ENCODE measurements at places on chromosomes 16 and 17. TPM values are rescaled to one million over a fixed set of nuclear protein-coding genes. Genes with fewer than 3 reads are reported as not detected.

DNA sequence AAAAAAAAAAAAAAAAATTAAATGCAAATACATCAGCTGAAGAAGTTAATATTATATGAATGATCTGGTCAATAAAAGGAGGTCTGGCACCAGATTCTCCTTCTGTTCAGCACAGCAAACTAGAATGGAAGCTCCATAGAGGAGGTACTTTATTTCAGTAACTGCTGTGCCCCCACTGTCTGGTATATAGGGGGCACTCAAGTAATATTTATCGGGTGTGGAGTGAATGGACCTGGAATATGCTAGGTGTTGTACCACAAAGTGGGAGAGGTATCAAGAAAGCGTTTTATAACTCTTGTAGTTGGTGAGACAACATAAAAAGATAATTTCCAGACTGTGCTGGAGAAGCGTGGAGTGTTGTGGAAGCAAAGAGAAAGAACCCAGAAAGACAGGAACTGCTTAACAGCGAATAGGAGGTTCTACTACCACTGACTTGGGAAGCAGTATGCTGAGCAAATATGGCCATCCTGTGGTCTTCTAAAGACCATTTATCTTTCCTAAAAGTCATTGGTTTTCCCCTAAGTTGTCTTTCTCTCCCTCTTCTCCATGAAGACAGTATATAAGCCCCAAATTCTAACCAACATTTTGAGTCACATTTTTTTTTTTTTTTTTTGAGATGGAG lies 12.2 kb upstream of the PRKCA start:
- no peak overlapping the region for H3K4me3 ChIP-seq
- DNase-seq, result no peak
- H3K36me3 ChIP-seq, result no peaks in the 10 kb centered on the region
- H3K4me1 ChIP-seq, result no peaks in the 10 kb centered on the region
- no peak overlapping the region for H3K27ac ChIP-seq

- H3K36me3 ChIP-seq, result peaks cover 4% of the 10 kb centered on the region
- no peak overlapping the region for H3K4me3 ChIP-seq
- H3K4me1 ChIP-seq, result peaks cover 22% of the 10 kb centered on the region
Measured at GRCh38 chr17:37048811-37049210, 100.1 kb downstream of the AATF start.

DNA sequence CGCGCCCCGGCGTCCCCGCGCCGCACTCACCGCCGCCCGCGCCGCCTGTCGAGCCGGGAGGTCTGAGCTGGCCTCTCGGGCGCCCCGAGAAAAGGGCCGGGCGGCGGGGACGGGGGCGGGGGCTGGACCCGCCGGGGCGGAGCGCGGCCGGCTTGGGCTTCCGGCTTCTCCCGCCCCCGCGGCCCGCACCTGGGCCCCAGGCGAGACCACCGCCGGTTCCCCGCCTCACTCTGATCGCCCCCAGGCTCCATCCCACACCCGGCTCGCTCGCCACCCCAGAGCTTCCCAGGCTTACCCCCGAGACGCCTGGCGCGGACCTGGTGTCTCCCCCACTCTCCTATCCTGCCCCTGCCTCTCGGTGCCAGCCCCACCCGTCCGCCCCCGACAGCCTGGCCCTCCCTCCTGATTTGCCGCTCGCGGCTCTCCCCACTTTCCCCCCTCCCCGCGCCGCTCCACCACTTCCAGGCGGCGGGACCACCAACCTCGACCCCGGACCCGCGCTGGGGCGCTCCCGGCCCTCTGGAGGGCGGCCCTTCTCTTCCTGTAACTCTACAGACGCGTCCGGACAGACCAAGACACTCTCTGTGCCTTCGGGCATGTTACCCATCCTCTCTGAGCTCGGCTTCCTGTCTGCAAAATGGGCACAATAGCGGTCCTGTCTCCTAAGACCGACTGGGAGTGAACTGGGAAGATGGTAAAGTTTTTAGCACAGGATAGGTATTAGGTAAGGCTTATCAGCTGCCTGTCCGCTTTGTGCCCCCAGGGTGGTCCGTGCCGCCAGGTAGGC lies at the start of gene LITAF:
TSS of gene LITAF (minus strand) at position 64 of the 787 bp plus-strand sequence. CDS start 30,189 bp downstream, outside the sequence.
- peak within 1 kb of the TSS; percentile 83 for H3K27ac ChIP-seq
- peaks cover 29% of the 10 kb centered on the region for H3K4me1 ChIP-seq
- no peak for DNase-seq
- H3K27me3 ChIP-seq, result peaks cover 11% of the 10 kb centered on the region
- H3K4me3 ChIP-seq, result peak within 1 kb of the TSS; percentile 90

- H3K27ac ChIP-seq, result no peak overlapping the region
- H3K27me3 ChIP-seq, result no peaks in the 10 kb centered on the region
- no peaks in the 10 kb centered on the region for H3K4me1 ChIP-seq
Measured at GRCh38 chr16:64730261-64730660, 391.6 kb downstream of the CDH11 start.

GRCh38 chr16:71353736-71354135 lies 4.8 kb upstream of the CALB2 start:
- no peaks in the 10 kb centered on the region for H3K36me3 ChIP-seq
- peaks cover 46% of the 10 kb centered on the region for H3K27me3 ChIP-seq
- no peak overlapping the region for H3K4me3 ChIP-seq
- H3K27ac ChIP-seq, result no peak overlapping the region

- H3K27ac ChIP-seq, result no peak overlapping the region
- no peaks in the 10 kb centered on the region for H3K36me3 ChIP-seq
- H3K4me1 ChIP-seq, result no peaks in the 10 kb centered on the region
Measured at GRCh38 chr17:34706029-34706428, 126.6 kb downstream of the TMEM132E start.

GRCh38 chr17:2961446-2961845 lies 102.0 kb downstream of the OR1D5 start:
- no peaks in the 10 kb centered on the region for H3K27me3 ChIP-seq
- no peak for DNase-seq
- H3K27ac ChIP-seq, result peak overlapping the region; percentile 98

DNA sequence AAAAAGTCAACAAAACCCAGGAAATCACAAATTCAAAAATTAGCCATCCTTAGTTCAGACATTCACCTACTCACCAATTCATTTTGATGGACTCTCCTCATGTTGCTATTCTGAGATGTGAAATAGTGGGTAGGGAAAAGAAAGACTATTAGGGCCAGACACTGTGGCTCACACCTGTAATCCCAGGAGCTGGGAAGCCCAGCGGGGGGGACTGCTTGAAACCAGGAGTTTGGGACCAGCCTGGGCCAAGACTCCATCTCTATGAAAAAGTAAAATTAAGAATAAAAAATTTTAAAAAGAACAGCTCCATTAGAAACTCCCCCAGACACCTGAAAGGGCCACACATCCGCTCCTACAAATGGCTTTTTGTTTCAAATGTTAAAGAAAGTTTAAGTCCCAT lies 21.4 kb downstream of the UBE2O start:
- DNase-seq, result no peak
- H3K36me3 ChIP-seq, result peaks cover 13% of the 10 kb centered on the region
- no peak overlapping the region for H3K4me3 ChIP-seq
- no peak overlapping the region for H3K27ac ChIP-seq

GRCh38 chr16:89827383-89828198 lies 684 bp upstream of the SPIRE2 start:
- H3K27me3 ChIP-seq, result no peaks in the 10 kb centered on the region
- no peaks in the 10 kb centered on the region for H3K36me3 ChIP-seq
- peaks cover 25% of the 10 kb centered on the region for H3K4me1 ChIP-seq
- no peak for DNase-seq

GRCh38 chr17:65268832-65269231 lies 131.7 kb downstream of the RGS9 start:
- H3K27ac ChIP-seq, result no peak overlapping the region
- H3K4me1 ChIP-seq, result no peaks in the 10 kb centered on the region
- no peak for DNase-seq

GRCh38 chr17:49944273-49944870 lies 24.6 kb upstream of the DLX4 start:
- H3K4me3 ChIP-seq, result no peak overlapping the region
- H3K27me3 ChIP-seq, result peaks cover 24% of the 10 kb centered on the region
- no peak for DNase-seq
- peaks cover 7% of the 10 kb centered on the region for H3K4me1 ChIP-seq

- peaks cover 35% of the 10 kb centered on the region for H3K36me3 ChIP-seq
- H3K27me3 ChIP-seq, result no peaks in the 10 kb centered on the region
- H3K4me1 ChIP-seq, result peaks cover 59% of the 10 kb centered on the region
- H3K4me3 ChIP-seq, result peak overlapping the region; percentile 76
- no peak for DNase-seq
Measured at GRCh38 chr16:72947379-72948237, 100.3 kb downstream of the ZFHX3 start.

DNA sequence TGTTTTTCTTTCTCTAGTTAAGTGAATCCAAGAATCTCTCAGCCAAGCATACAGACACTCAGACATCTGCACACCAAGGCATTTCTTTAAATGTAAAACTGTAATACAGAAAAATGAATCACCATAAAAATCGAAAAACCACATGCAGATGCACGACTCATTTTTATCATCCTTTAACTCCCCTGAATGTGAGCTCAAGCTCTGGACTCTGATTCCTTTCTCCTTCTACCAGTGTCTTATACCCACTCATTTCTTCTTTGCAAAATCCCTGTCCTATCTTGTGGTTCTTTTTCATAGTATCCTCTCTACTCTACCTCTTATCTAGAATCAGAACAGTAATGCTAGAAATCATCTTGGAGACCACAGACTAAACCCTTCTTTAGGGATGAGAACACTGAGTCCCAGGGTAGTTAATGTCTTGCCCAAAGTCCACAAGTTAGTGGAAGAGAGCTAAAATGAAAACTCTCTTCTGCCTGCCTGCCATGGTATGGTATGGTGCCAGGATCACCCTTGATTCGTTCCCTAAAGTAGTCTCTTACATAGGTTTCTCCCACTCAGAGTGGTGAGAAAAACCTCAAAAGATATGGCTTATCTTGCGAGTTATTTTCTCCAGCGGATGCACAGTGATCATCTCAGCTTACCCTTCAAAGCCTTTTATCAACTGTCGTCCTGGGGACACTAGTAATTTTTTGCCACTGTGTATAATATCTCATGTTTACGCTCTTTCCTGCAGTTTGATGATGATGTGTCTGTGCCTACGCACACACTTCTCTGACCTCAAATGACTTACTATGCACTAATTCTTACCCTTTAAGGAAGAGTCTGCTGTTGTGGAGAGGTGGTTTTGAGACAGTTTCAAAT lies 30.2 kb downstream of the BRD7 start:
- no peak overlapping the region for H3K27ac ChIP-seq
- H3K4me1 ChIP-seq, result no peaks in the 10 kb centered on the region
- no peak for DNase-seq
- no peak overlapping the region for H3K4me3 ChIP-seq
- peaks cover 40% of the 10 kb centered on the region for H3K36me3 ChIP-seq

GRCh38 chr16:67731753-67732095 lies 12.6 kb upstream of the GFOD2 start:
- H3K4me1 ChIP-seq, result no peaks in the 10 kb centered on the region
- no peaks in the 10 kb centered on the region for H3K36me3 ChIP-seq
- no peak overlapping the region for H3K27ac ChIP-seq

- no peaks in the 10 kb centered on the region for H3K27me3 ChIP-seq
- no peak overlapping the region for H3K4me3 ChIP-seq
- H3K27ac ChIP-seq, result peak overlapping the region; percentile 67
- DNase-seq, result no peak
- peaks cover 19% of the 10 kb centered on the region for H3K4me1 ChIP-seq
Measured at GRCh38 chr17:83026311-83026811, 53.0 kb upstream of the METRNL start.

DNA sequence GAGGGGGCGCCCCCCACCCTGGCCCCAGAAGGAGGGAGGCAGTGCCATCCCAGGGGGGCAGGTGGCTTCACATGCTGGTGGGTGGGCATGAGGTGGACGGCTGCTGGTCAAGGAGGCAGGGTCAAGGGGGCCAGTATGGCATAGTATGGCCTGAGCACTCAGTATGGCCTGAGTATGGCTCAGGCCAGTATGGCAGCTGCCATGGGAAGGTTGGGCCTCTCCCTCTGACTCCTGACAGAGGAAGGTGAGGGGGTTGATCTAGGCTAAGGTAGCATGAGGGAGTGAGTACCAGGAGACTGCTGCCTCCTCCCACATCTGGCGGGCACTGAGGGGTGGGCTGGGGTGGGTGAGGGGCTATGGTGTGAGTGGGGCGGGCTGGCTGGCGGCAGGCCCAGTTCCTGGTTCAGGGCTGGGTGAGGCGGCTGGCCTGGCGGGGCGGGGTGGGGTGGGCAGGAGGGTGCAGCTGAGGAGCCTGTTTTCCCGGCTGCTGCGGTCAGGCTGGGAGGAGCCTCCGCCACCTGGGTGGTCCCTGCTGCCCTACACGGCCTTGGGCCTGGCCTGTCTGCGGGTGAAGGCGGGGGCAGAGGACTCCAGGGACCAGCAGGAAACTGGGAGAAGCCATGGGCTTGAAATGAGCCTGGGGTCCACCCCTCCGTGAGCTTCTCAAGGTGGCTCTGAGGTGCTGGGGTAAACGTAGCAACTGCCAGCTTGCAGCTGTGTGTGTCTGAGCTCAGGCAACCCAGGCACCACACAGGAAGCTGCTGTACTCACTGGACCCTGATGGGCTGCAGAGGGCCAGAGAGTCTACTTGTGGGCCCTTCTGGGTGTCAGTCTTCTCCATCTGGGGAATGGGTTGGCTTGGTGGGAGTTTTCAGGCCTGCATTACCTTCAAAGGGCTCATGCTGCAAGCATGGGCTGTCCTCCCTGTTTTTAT lies 57.0 kb downstream of the RAI1 start:
- H3K27me3 ChIP-seq, result no peaks in the 10 kb centered on the region
- peaks cover 4% of the 10 kb centered on the region for H3K36me3 ChIP-seq
- peak overlapping the region; percentile 82 for H3K4me3 ChIP-seq

DNA sequence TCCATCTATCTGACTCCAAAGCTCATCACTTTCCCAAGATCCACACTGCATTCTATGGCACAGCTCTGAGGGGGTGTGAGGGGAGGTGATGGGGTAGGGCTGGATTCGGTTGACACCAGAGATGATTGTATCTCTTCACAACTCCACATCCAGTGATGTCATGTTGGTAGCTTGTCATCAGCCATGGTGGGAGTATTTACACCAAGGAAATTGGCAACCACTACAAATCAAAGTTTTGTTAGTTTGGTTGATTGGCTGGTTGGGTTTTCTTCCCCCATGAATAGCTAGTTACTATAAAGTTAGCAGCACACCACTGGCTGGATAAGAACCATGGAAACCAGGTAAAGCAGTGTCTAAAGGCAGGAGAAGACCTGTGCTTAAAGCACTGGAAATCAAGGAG lies 15.0 kb downstream of the SLC46A1 start:
- peaks cover 26% of the 10 kb centered on the region for H3K36me3 ChIP-seq
- H3K27ac ChIP-seq, result no peak overlapping the region
- no peak for DNase-seq
- no peak overlapping the region for H3K4me3 ChIP-seq
- H3K27me3 ChIP-seq, result no peaks in the 10 kb centered on the region
- H3K4me1 ChIP-seq, result no peaks in the 10 kb centered on the region

GRCh38 chr16:68003031-68003430 lies 3.7 kb upstream of the DPEP2 start:
- DNase-seq, result no peak
- H3K27ac ChIP-seq, result no peak overlapping the region
- H3K36me3 ChIP-seq, result no peaks in the 10 kb centered on the region
- H3K27me3 ChIP-seq, result no peaks in the 10 kb centered on the region
- H3K4me3 ChIP-seq, result no peak overlapping the region
- peaks cover 4% of the 10 kb centered on the region for H3K4me1 ChIP-seq

PRSS53 gene
- total RNA-seq, result 5.1 TPM

DNAI2 gene
- total RNA-seq, result 0.87 TPM

NAA60 gene
- 41.1 TPM for total RNA-seq

ODF4 gene
- not detected for total RNA-seq

SLC9A5 gene
- 1.0 TPM for total RNA-seq

SOX9 gene
- 19.0 TPM for total RNA-seq

HOXB9 gene
- total RNA-seq, result 1.6 TPM

Data from type B pancreatic cell (in vitro differentiated cells).